ENCODE measurements at places on chromosomes 7 and 10.

DNA sequence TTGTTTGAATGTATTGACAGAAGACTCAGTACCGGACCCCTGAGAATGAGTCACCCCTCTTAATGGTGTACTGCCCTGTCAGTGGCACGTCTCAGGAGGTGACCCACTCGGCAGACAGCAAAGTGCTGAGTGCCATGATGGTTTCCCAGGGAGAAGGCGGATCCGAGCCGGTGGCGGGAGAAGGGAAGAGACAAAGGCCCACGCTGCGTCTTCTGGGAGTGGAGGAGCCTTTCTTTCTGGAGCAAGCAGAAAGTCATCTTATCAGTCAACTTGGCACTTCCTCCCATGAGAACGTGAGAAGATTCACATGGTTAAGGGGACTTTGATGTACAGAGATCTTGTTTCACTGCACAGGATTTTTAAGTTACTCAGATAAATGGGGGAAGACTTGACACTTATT lies 14.6 kb upstream of the PPP2R2D start:
- no peak for DNase-seq

DNA sequence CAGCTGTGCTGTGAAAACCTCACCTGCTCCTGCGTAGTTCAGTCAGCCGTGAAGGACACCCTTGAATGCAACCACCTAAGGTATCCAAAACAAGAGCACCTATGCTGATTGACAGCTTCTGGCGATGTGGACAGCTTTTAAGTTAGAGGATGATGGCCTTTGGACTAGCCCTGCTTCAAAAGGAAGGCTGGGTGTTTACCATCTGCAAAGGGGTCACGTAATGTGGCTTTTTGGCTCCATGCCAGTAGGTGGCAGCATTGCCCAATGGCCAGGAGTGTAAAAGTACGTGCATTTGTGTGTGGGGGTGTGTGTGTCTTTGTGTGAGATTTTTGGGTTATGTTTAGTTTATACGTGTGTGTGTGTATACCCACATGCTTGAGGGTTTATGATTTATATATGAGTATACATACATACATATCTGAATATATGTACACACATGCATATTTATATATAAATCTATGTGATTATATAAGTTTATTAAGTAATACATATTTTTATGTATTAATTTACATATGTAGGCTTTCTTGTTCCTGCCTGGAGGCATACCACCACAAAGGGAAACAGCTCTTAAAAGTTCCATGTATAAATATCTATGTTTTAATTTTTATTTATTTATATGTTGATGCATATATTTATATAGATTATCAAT lies 236.3 kb upstream of the ANKRD30A start:
- DNase-seq = peak; percentile 13

- DNase-seq = peak; percentile 88
These were observed 784.0 kb downstream of the SUGCT start for GRCh38 chr7:40918701-40919271.

- no peak for DNase-seq
These were observed 12.2 kb downstream of the LANCL2 start for GRCh38 chr7:55377162-55377817.

GRCh38 chr7:42452356-42452755 lies 215.3 kb upstream of the GLI3 start:
- DNase-seq = no peak

- DNase-seq = peak; percentile 28
These were observed 1.3 kb downstream of the ZNF503 start for GRCh38 chr10:75400163-75400770.

DNA sequence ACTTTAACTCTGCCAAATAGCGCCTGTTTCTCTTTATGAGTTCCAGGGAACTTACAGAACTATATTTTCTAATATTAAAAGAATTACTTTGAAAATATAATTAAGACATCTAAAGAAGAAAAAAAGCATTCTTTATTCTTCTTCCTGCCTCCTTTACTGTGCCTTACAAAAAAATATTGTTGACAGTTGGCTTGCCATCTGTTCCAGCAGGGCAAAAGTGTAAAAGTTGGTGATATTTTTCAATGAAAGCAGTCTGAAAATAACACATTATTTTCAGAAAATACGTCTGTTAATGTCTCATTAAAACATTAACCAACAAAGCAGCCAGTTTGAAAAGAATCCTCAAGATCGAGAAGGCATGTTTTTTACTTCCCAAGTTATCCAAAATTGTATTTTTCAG lies 1032.2 kb upstream of the LRRTM3 start:
- DNase-seq = no peak

GRCh38 chr7:29341156-29341555 lies 146.6 kb downstream of the CHN2 start:
- DNase-seq = no peak

DNA sequence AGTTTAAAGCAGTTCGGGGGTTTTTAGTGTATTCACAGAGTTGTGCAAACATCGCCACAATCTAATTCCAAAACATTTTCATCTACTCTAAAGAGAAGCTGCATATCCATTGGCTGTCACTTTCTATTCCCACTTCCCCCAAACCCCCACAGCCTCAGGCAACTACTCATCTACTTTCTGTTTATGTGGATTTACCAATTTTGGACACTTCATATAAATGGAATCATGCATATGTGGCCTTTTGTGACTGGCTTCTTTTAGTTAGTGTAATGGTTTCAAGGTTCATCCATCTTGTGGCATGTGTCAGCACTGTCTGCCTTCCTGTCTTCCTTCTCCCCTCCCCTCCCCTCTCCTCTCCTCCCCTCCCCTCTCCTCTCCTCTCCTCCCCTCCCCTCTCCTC lies 78.5 kb upstream of the FZD1 start:
- DNase-seq = no peak

DNA sequence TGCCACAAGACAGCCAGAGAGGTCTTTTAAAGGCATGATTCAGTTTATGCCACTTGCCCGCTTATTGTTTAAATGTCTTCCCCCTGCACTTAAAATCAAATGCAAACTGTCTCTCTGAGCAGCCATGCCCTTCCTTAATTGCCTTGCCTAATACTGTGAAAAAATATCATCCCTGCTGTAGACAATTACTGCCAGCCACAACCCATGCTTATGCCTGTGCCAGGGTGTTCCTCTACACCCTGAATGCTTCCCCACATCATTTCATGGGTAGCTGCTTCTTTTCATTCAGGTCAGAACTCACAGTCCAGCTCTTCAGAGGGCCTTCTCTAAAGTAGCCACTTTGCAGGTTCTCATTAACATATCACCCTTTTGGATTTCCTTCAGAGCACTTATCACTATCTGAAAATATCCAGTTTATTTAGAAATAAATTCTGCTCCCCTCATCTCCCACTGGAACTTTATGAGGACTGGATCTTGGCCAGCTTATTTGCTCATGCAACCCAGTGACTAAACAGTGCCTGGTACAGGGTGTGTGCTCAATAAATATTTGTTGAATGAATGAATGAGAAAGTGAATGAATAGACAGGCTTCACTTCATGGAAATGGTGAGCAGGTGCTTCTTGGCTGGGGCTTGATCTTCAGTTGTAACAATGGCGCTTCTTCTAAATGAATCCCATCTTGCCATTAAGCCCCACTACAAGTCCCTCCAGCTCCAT lies 162.4 kb upstream of the MDFIC start:
- peak; percentile 0 for DNase-seq

DNA sequence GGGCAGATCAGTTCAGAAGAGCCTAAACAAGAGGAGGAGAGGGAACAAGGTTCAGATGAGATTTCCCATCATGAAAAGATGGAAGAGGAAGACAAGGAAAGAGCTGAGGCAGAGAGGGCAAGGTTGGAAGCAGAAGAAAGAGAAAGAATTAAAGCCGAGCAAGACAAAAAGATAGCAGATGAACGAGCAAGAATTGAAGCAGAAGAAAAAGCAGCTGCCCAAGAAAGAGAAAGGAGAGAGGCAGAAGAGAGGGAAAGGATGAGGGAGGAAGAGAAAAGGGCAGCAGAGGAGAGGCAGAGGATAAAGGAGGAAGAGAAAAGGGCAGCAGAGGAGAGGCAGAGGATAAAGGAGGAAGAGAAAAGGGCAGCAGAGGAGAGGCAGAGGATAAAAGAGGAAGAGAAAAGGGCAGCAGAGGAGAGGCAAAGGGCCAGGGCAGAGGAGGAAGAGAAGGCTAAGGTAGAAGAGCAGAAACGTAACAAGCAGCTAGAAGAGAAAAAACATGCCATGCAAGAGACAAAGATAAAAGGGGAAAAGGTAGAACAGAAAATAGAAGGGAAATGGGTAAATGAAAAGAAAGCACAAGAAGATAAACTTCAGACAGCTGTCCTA lies 52.7 kb upstream of the AGBL3 start:
- no peak for DNase-seq

DNA sequence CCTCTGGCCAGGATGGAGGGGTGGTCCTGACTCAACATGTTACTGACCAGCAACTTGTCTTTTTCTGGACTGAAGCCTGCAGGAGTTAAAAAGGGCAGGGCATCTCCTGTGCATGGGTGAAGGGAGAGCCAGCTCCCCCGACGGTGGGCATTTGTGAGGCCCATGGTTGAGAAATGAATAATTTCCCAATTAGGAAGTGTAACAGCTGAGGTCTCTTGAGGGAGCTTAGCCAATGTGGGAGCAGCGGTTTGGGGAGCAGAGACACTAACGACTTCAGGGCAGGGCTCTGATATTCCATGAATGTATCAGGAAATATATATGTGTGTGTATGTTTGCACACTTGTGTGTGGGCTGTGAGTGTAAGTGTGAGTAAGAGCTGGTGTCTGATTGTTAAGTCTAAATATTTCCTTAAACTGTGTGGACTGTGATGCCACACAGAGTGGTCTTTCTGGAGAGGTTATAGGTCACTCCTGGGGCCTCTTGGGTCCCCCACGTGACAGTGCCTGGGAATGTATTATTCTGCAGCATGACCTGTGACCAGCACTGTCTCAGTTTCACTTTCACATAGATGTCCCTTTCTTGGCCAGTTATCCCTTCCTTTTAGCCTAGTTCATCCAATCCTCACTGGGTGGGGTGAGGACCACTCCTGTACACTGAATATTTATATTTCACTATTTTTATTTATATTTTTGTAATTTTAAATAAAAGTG lies 6.0 kb downstream of the PLAU start:
- DNase-seq = no peak

GRCh38 chr7:15131661-15132060 lies 229.1 kb upstream of the DGKB start:
- DNase-seq = no peak

DNA sequence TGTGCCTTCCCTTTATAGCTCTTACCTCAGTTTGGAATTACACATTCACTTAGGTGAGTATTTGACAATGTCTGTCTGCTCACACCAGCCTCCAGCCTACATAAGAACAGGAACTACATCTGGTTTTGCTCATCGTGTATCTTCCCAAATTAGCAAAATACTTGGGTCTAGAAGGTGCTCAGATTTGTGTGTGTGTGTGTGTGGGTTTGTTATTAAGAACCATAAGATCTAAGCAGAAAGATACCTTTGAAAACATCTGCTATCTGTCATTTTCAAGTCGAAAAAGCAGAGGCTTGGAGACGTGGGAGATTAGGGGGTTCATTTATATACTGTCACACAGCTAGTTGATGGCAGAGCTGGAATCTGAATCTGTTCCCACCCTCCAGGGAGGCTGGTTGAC lies 14.8 kb upstream of the LAMB4 start:
- no peak for DNase-seq

GRCh38 chr7:51160990-51161615 lies 155.5 kb downstream of the COBL start:
- DNase-seq = peak; percentile 69

DNA sequence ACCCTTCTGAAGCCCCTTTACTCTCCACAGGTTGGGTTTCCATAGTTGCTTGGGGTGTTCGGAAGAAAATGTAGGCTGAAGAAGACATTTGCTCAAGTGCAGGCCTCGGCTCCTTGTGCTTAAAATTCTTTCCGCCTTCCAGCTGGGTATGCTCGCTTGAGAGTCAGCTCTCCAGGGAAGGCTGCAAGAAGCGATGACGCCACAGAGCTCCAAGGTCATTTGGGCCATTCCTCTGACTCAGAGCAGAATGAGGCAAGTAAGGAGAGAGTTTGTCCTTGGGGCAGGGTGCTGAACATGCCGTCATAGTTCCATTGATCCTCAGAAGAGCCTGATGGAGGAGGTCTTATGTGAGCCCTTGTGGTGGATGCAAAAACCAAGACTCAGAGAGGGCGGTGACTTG lies 27.4 kb upstream of the HSPA12A start:
- DNase-seq = peak; percentile 78

DNA sequence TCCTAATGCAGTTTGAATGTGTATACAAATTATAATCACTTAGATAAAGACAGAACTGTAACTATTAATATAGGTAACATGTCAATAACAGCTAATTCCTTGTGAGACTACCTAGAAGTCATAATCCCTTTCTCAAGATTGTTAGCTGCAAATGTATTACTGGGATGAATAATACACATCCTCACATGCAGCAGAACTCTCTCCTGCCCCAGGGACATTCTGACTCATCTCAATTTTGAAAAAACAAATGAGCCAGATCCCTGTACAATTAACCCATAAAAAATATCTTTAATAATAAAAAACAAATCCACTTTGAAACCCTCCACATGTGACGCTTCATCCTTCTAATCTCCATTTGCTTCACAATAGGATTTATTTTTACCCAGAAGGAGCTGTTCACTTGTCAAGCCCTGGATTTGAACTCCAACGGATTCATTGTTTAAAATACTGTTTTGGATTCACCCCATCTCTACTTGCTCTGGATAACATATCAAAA lies 428.4 kb upstream of the TEX47 start:
- no peak for DNase-seq

Data from iris pigment epithelial cell (primary cell).